Non-pigmented ciliary epithelial cell (primary cell): ENCODE measurements at places on chromosomes 2 and 18.

DNA sequence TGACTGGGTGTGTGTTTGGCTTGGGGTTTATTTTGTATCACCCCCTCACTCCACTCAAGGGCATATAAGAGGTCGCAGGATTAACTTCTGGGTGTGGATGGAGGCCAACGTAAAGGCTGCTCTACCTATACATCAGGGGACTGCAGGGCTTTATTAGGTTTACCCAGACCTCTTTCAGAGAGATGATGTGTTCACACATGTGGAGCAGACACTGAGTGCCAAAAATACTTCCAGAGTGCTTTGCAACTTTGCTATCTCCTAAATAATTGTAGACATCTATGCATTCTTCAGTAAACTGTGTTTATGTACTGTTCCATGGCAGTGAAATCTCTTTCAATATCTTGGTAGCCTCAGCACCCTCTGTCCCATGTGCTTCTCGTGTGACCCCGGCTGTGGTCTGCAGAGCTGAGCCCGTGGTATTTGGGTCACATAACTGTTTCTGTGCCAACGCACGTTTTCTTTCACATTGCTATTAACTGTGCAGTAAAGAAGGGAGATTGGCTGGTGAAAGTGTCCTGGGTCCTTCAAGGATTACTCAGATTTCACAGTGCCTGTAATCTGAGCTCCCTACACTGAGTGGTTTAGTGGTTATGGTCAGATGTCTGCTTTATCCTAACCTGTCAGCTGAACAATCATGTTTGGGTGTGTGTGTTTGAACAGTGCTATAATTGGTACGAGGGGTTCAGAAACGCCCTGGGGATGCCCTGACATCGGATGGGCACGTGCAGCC is 208.1 kb downstream of the VAPA start:
- peak; percentile 28 for DNase-seq

DNA sequence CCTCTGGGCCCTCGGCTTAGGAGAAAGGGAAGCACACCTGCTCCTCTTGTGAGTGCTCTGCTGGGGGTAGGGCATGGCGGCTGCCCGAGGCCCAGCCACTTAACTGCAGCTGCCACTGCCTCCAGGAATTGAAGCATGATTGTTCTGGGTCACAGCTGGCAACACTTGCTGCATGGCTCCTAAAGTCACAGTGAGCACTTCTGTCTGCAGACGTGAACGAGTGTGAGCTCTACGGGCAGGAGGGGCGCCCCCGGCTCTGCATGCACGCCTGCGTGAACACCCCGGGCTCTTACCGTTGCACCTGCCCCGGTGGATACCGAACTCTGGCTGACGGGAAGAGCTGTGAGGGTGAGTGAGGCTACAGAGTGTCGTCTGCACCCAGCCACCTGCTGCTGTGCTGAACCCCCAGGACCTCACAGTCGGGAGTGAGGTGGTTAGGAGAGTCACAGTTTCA is 44.4 kb downstream of the FBLN7 start:
- DNase-seq = no peak

DNA sequence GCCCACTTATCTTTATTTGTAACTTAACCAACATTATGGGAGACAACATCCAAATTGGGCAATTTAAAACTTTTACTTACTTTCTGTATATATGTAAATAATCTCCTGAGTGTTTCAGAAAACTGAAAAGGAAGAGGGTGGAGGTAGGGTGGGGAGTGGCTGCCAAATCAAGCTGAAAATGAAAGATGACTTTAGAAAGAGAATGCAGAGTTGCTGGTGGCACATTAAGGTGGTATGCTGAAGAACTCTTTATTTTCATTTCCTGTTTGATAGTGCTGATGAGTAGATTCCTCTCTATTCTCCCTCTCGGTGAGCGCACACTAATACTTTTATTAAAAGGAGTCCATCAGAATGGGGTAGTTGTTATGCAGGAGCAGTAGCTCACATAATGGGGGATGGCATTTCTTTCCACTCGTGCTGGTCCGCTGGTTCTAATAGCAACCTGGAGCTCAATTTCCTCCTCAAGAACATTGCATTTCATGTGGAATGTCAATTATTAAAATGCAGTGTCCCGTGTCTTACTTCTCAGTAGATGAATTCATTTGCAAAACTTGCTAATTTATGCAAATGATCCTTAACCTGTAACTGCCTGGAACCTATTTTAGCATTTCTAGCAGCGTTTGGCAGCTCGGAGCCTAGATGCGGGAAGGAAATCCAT is 466.9 kb upstream of the HNRNPA3 start:
- DNase-seq = no peak

GRCh38 chr2:120869730-120870466 is 134.2 kb downstream of the GLI2 start:
- DNase-seq = no peak

DNA sequence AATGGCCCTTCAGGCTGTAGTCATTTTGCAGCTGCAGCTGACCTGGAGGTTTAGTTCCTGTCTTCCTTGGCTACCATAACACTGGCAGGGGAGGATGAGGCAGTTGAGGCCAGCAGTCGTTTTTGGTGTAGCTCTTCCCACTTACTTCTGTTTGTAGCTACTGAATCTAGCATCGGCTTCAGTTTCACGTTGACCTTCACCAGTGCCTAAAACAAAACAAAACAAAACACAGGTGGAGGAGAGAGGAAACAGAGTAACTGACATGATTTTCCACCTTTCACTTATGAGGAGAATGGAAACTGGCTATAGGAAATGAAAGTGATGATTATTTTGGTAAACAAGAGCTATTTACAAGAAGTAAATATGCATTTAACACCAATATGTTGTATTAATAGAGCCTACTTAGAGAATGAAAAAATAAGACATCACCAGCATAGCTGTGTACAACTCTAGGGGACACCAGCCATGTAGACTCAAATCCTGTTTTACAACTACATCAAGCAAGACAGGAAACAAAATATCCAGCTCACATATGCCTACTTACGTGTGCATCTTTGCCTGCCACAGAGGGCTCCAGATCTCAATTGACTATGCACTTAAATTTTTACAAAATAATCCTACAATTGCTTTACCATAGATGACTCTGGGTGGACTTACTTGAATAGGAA is 236.9 kb downstream of the AGPS start:
- DNase-seq = no peak

- no peak for DNase-seq
Observed at GRCh38 chr18:7568426-7568825, 1.3 kb downstream of the PTPRM start.

- DNase-seq = no peak
Observed at GRCh38 chr2:178193823-178194599, at the start of gene OSBPL6. Gene OSBPL6 (plus strand): TSS chr2:178194512. CDS start chr2:178306185, 111,673 bp downstream.

DNA sequence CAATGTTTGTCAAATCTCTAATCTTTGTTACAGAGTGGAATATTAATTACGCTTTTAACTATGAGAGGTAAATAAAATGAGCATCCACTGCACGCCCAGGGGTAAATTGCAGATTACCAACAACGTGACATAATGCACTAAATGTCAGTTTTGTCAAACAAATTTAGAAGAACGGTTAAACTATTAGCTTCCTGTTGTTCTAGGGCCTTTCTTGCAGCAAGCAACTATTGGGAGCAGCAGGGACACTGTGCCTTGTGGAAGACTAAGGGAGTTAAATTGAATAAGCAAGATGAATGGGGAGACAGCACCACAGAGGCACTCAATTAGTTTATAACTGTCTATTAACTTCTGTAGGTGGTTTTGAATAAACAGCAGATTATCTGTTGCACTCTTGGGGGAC is 391.0 kb upstream of the RAB12 start:
- DNase-seq = no peak

DNA sequence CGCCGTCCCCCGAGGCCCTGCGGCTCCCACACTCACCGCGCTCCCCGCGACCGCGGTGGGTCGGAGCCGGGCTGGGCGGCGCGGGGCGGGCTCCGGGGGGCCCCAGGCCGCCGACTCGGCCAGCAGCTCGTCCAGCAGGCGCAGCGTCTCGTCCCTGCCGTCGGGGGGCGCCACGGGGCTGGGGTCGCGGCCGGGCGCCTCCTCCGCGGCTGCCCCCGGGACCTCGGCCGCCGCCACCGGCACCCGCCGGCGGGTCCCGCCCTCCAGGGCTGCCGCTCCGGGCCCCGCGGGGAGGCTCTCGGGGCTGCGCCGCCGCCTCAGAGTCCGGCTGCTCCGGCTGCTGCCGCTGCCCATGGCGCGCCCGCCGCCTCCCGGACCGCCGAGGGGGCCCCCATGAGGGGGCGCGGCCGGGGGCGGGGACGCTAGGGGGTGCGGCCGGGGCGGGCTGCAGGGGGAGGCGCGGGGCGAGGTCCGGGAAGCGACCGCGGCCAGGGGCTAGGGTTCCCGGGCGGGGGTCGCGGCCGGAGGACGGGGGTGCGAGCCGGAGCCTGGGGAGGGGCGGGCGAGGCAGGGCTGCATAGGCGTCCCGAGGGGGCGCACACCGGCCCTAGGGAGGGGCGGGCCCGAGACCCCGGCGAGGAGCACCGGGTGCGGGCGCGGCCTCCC is at the start of gene CYS1:
CYS1 (minus strand) TSS at position 542 of the 666 bp plus-strand sequence; CDS start at position 354, 188 bp downstream.
- DNase-seq = no peak

- DNase-seq = no peak
Observed at GRCh38 chr2:207432453-207432852, 97.3 kb upstream of the CREB1 start.

DNA sequence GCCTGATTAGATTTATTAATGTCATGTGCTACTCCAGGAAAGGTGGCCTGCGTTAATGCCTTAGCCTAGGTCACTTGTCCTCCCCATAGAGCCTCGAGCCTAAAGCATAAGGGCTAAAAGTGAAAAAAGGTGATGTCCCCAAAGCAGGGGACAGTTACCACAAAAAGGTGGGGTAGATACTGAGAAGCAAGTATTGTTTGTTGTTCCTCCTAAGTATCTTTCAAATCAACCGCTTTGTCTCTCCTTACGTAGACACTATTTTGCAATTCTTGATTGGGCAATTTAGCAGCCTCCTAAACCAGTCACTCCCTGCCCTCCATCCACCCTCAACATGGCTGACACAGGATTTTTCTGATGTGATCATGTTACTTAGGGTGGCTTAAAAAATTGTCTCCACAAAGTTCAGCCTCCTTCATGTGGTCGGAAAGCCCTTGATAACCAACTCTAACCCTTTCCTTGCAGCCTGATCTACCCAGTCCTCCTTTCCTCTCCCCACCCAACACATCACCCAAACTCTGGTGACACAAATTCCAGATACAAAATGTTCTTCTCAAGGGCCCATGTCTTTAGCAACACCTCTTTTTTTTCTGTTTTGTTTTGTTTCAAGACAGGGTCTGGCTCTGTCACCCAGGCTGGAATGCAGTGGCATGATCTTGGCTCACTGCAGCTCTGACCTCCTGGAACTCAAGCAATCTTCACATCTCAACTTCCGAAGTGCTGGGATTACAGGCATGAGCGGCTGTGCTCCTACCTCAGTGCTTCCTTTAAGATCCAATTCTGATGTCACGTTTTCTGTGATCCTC is 6.9 kb downstream of the INHA start:
- no peak for DNase-seq

DNA sequence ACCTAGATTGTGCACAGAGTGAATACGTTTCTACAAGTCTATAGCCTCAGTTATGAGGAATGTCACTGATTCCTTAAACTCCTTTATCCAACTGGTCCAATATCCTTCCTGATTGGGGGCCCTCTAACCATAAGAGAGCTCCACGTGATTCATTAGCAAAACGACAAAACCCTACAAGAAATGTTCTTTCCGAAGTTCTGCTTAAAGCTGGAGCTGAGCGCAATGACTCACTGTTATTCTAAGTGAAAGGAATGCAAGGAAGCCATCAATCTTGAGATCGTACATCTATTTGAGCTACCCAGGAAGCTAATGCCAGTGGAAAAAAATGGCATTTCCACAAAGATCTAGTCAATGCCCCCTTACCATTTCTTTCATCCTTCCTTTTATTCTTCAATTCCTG is 354.9 kb upstream of the CDH20 start:
- peak; percentile 63 for DNase-seq

DNA sequence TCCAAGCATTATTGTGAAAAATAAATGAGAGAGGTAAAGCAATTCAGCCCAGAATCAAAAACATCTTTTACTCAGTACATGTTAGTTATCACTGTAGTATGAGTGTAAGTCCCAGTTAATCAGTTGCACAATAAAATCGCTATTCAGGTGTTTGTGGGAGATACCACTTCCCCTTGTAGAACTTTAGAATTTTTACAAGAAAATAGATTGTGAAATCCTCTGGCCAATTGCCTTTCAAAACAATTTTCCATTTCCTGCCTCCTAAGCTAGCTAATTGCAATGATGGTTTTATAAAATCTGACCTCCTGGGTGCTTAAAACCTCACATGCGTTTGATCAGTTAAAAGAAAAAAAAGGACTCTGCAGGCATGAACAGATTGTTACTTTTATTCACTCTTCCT is 332.5 kb downstream of the PID1 start:
- DNase-seq = no peak

DNA sequence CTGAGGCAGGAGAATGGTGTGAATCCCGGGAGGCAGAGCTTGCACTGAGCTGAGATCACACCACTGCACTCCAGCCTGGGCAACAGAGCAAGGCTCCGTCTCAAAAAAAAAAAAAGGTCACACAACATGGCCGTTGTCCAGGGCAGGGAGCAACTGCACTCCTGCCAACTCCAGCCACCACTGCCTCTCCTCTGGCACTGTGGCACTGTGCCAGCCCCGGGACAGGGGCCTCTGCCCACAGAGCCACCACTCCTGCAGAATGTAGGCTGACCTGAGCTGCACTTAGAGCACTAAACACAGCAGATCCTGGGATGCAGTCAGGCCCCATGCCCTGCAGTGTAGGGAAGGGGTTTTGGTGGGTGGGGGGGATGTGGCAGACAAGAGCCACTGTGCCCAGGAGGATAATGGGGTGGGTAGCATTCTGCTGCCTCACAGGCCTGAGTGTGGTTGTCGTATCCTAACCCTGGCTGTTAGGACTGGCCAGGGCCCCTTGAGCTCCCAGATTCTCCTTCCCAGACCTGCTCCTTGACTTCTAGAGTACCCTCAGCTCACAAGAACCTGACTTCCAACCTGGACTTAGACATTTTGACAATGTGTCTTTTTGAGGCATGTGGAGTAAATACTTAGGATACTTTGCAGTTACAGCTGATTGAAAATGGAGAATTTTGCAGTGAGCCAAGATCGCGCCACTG is 69.4 kb upstream of the SH3RF3 start:
- no peak for DNase-seq

DNA sequence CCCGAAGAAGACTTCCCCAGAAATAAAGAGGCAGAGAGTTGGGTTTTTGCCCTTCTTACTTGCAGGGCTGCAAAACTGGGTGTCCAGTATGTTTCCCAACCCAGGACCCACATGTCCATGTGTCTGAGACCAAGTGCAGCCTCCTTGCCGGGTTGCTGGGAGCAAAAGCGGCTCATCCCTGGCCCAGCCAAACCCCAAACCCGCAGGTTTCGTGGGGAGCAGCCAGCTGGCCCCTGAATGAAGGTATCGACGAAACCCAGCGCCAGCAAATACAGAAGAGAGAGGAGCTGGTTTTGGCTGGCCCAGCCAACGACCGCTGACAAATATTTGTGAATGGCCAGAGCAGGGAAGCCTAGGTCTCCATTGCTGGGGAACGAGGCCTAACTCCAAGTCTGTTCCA is 197.1 kb downstream of the SMAD7 start:
- DNase-seq = no peak

GRCh38 chr2:71697106-71698004 is 244.0 kb downstream of the DYSF start:
- DNase-seq = no peak

- no peak for DNase-seq
Observed at GRCh38 chr2:216881411-216881810, 21.5 kb upstream of the TNP1 start.

GRCh38 chr2:181992776-181993175 is 7.1 kb downstream of the PPP1R1C start:
- DNase-seq = no peak
